ENCODE measurements at places on chromosomes 12 and 14.

DNA sequence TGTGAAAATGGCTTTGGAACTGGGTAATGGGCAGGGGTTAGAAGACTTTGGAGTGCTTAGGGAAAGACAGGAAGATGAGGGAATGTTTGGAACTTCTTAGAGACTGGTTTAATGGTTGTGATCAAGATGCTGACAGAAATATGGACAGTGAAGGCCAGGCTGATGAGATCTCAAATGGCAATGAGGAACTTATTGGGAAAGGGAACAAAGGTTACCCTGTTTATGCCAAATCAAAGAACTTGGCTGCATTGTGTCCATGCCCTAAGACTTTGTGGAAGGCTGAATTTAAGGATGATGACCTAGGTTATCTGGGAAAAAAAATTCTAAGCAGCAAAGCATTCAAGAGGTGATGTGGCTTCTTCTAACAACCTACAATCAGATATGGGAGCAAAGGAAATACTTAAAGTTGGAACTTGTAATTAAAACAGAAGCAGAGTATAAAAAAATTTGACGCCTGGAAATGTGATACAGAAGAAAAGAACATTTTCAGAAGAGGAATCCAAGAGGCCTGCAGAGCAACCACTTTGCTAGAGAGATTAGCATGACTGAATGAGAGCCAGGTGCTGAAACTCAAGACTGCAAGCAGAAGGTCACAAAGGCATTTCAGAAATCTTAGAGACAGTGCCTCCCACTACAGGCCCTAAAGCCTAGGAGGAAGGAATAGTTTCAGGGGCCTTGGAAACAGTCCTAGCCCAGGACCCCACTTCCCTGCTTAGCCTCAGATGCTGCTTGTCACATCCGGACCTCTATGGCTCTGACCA lies 65.6 kb upstream of the FLRT2 start:
- no peak for DNase-seq

DNA sequence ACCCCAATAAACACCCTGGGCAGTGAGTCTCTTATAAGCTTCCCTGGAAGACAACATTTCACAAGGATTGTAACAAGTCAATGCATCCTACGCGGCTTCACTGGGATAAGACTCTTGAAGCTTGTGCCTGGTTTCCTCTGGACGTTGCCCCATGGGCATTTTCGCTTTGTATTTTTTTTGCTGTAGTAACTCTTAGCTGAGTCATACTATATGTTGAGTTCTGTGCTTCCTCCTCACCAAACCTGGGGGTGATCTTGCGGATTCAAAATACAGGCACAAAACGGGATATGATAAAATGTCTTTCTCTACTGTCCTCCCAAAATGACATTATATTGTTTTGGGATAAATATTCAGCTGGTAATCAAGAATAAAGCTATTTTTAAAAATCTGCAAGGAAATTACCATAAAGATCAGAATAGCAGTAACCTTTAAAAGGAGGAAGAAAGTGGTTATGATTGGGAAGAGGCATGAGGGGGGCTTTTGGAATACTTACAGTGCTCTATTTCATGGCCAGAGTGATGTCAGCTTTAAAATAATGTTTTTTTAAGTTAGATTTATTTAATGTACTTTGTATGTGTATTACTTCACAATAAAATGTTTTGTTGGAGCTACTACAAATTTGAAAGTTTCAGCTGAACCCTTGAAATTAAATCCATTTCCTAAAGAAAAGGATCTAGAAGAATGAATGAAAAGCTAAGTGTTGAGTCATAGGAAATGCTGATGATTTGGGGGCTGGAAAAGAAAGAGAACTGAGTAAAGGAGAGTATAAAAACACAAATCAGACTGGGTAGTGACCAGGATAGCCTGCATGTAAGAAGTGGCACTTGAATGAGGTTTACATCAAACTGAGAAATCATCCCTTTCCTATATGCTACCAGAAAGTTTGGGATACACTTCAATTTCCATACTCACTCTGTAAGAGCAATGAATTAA lies 14.7 kb downstream of the BTBD7 start:
- peak; percentile 83 for DNase-seq

GRCh38 chr12:26783131-26783526 lies 49.9 kb downstream of the ITPR2 start:
- DNase-seq: no peak

DNA sequence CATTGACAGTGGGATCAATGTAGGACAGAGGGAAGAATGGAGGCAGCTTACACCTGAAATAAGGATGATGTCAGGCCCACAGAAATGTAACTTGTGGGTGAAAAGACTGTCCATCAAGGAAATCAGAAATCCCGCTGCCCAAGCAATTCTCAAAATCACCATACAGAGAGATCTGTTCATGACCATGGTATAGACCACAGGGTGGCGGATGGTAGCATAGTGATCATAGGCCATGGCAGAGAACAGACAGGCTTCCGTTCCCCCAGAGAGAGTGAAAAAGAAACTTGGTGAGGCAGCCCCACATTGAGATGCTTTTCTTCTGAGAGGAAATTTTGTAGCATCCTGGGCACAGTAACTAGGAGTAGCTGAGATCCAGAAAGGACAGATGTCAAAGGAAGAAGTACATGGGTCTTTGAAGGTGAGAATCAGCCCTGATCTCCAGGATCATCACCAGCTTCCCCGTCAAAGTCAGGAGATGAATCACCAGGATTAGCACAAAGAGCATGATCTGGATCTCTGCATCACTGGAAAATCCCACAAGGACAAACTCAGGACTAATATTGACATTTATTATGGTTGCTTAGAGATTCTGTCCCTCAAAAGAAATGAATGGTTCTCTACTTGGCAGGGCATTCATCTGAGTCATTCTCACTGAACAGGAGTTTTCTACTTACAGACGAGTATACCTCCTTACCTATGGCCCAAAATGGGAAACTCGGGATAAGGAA lies 5.5 kb upstream of the ZNF641 start:
- peak; percentile 49 for DNase-seq

GRCh38 chr14:40656311-40656710 lies 950.4 kb upstream of the LRFN5 start:
- DNase-seq: no peak

DNA sequence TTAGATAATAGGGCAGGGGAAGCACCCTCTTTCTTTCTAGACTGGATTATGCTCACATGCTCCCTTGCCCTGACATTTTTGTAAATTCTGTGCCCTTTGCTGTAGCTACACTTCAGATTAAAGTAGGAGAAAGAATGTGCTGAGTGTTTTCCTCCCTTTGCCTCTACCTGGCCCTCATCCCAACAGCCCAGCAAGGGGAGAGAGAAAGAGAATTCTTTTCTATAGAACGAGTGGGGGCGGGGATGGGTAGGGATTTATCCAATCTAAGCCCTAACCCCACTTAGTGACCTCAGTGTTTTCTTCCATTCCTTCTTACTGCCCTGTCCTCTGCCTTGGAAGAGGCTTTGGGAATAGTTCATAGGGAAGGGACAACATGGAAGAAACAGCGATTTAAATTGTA lies 13.5 kb downstream of the GPR84 start:
- DNase-seq: no peak

- DNase-seq: no peak
Measured at GRCh38 chr12:21773263-21773741, 1.2 kb downstream of the KCNJ8 start.

All from amniotic epithelial cell (primary cell).